Activated CD4-positive, CD25-positive, alpha-beta regulatory T cell (primary cell): ENCODE measurements at places on chromosomes 16 and 17.

DNA sequence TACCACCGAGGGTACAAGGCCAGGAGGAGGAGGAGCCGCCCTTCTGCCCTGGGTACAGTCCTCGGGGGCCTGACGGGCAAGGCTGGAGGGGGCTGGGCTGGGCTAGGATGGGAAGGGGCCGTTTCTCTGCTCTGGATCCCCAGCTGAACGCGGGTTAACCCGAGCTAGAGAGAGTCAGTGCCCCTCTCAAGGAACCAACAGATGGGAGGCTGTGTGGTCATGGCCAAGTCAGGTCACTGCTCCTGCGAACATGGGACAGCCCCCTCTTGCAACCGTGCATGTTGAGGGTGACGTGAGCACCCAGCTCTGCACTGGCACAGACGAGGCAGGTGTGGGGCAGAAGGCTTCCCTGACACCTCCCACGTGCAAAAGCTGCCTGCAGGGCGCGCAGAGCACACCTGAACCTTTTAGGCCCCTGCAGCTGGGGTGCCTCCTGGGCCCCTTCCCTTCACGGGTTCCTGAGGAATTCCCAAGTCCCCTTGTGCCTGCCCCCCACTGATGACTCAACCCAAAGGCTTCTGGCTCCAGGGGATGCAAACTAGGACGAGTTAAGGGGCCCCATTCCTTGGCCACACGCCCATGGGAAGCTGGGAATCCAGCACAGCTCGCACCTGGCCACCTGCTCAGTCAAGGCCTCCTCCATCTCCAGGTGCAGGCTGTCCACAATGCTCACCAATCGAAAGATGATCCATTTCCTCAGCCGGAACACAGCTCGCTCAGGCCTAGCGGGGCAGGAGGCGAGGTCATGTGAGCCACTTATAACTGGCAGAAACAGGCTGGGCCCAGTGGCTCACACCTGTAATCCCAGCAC, 6.3 kb downstream of the MYBBP1A start:
- no peak for DNase-seq

DNA sequence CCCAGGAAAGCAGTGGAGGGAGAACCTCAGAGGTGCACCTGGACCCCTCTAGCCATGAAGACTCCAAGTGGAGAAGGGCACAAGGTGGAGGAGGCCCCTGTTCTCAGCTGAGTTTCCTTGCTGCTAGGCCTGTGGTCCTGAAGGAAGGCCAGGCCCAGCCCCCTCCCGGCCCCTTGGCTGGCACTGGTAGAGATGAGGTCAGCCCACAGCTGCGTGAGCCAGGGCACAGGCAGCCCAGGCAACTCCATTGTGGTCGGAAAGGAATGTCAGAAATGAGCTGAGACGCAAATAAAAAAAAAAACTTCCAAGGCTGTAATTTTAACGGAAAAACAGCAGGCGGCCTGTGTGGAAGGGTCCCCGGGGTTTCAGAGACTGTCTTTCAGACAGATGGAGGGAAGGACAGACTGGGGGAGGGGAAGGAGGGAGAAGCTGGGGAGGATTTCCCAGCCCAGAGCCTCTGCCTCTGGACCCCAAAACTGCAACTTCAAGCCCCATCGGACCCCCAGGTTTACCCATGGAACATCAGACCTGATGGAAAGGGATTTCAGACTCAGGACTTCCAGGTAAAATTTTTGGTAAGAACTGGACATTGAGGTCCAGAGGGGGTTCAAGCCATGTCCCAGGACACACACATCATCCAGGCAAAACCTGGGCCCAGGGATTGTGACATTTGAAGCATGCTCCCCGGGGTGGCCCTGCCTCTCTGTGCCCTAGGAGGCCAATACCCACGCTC, 25.6 kb upstream of the MRPS23 start:
- DNase-seq, result no peak

DNA sequence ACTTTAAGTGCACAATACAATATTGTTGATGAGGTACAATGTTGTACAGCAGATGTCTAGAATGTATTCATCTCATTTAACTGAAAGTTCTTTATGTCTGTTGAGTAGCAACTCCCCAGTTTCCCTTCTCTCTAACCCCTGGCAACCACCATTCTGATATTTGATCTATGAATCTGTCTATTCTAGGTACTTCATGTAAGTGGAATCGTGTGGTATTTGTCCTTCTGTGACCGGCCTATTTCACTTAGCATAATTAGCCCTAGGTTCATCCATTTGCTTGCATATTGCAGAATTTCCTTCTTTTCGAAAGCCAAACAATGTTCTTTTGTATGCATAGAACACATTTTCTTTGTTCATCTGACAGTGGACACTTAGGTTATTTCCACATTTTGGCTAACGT, 10.8 kb downstream of the RGS9 start:
- no peak for DNase-seq

GRCh38 chr16:58448890-58449289, 51.1 kb upstream of the NDRG4 start:
- no peak for DNase-seq

GRCh38 chr16:26598061-26598460, 468.7 kb upstream of the C16orf82 start:
- peak; percentile 15 for DNase-seq

DNA sequence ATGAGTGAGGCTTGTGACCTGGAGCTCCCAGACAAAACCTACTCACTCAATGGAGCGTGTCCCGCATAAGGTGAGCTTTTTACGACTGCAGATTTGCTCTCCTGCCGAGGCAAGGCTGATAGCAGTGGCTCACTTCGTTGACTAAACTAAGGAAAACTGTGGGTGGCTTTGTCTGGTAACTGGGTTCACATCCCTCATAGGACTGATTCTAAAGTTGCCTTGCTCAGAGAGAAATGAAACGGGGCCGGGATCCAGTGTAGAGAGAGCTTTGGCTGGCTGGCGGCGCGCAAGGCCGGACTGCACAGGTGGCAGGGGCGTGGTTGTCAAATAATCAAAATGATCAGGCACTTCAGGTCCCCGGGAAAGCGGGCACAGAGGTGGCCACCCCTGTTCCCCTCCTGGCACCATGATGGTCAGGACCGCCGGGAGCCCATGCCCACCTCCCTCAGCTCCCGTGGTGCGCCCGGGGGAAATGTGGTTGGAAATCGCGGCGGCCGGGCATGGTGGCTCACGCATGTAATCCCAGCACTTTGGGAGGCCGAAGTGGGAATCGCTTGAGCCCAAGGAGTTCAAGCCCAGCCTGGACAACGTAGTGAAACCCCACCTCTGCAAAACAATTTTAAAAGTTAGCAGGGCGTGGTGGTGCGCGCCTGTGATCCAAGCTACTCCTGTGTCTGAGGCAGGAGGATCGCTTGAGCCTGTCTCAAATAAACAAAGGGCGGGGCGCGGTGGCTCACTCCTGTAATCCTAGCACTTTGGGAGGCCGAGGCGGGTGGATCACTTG, 26.6 kb upstream of the OR1F1 start:
- no peak for DNase-seq

- DNase-seq, result no peak
Measured at GRCh38 chr16:29784157-29784556, 6.1 kb downstream of the ZG16 start.

GRCh38 chr16:82432261-82432660, 194.5 kb upstream of the CDH13 start:
- no peak for DNase-seq

DNA sequence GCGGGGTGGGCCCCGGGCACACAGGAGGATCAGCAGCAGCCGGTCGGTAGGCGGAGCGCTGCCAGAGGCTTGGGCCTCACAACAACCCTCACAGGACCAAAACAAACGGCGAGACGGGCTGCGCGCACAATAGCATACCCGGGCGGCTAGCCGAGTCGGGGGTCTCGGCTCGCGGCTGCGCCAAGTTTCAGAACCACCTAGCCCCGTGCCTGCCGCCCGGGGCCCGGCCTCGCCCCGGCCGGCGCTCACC, 732 bp downstream of the ULK2 start:
- DNase-seq, result no peak

GRCh38 chr17:78925234-78925633, at the start of gene TIMP2:
TIMP2 (minus strand) TSS chr17:78925387; CDS start chr17:78925088, 299 bp downstream.
- peak; percentile 16 for DNase-seq
